ENCODE measurements at places on chromosomes 16 and 17. TPM values are rescaled to one million over a fixed set of nuclear protein-coding genes. Genes with fewer than 3 reads are reported as not detected.

- H3K27ac ChIP-seq: no peak overlapping the region
- no peak overlapping the region for H3K4me3 ChIP-seq
- no peak for DNase-seq
- H3K36me3 ChIP-seq: no peaks in the 10 kb centered on the region
- H3K4me1 ChIP-seq: no peaks in the 10 kb centered on the region
These were observed 313.3 kb upstream of the HSBP1 start for GRCh38 chr16:83494459-83494858.

DNA sequence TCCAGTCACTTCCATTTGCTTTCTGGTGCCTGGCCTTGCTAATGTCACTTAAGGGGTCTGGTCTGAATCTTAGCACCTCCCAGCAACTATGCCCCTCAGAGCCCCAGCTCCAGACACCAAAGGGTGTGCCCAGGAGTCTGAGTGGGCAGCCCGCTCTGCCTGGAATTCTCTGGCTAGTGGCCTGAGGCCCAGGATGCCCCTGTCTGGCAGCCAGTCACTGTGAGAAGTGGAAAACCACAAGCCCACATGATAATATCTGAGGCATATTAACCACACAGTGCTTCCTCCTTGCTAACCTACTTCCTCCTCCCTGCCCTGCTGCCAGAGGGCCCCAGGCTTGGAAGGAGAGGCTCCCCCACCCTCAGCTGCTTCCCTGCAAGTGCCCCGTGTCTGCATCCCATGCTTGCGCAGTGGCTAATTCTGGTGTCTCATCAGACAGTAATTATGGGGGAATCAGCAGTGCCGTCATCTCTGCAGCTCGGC lies 14.0 kb downstream of the SRCIN1 start:
- no peak overlapping the region for H3K4me3 ChIP-seq
- H3K27ac ChIP-seq: no peak overlapping the region
- peaks cover 4% of the 10 kb centered on the region for H3K4me1 ChIP-seq
- no peaks in the 10 kb centered on the region for H3K36me3 ChIP-seq

DNA sequence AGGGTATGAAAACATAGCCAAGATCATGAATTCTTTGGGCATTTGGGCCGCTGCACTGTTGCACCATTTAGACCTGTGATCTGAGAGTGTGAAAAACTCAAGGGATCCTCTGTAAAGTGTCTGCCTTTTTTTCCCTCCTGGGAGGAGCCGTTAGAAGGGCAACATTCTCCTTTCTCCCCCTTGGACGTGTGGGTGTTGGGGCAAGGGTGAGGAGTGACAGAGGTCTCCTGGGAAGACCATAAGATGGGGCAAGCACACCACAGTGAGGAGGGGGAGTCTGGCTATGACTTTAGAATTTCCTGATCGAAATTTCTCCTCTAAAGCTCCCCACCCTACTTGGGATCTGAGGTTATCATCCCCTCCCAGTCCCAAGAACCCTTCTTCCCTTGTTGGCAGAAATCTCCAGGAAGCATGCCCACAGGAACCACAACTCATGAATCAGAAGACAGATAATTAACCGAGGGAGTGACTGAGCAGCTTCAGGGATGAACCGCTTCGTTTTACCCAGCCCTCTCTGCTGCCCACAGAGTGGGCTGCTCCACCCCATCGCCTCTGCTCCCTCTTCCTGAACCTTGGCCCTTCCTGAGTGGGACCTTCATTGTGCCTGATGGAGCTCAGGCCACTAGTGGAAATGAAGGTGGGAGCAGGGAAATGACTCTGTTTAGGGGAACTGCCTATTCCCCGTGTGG lies 4.2 kb downstream of the ITGB3 start:
- peaks cover 64% of the 10 kb centered on the region for H3K27me3 ChIP-seq
- H3K27ac ChIP-seq: no peak overlapping the region
- DNase-seq: no peak
- H3K4me3 ChIP-seq: no peak overlapping the region
- no peaks in the 10 kb centered on the region for H3K36me3 ChIP-seq
- H3K4me1 ChIP-seq: peaks cover 8% of the 10 kb centered on the region

- no peaks in the 10 kb centered on the region for H3K27me3 ChIP-seq
- no peaks in the 10 kb centered on the region for H3K36me3 ChIP-seq
- DNase-seq: no peak
- peaks cover 19% of the 10 kb centered on the region for H3K4me1 ChIP-seq
These were observed 270.7 kb downstream of the NTN1 start for GRCh38 chr17:9291912-9292560.

Gene SLX1B
- 43.0 TPM for total RNA-seq

Gene ANKRD40
- 38.8 TPM for total RNA-seq

- H3K27me3 ChIP-seq: no peaks in the 10 kb centered on the region
- H3K27ac ChIP-seq: no peak overlapping the region
- H3K36me3 ChIP-seq: peaks cover 12% of the 10 kb centered on the region
- no peak for DNase-seq
These were observed 87.9 kb downstream of the CCDC182 start for GRCh38 chr17:57657211-57657610.

Gene LRRC37A3
- total RNA-seq: 34.7 TPM

Gene SLC16A13
- 10.4 TPM for total RNA-seq

Gene MYOCD
- 13.0 TPM for total RNA-seq

- no peaks in the 10 kb centered on the region for H3K27me3 ChIP-seq
- no peak overlapping the region for H3K4me3 ChIP-seq
- peak overlapping the region; percentile 97 for H3K27ac ChIP-seq
These were observed 21.9 kb downstream of the STAT5A start for GRCh38 chr17:42309986-42310786.

- H3K4me1 ChIP-seq: peaks cover 13% of the 10 kb centered on the region
- H3K27ac ChIP-seq: peak overlapping the region; percentile 36
- H3K27me3 ChIP-seq: no peaks in the 10 kb centered on the region
- H3K4me3 ChIP-seq: no peak overlapping the region
- DNase-seq: no peak
These were observed 10.9 kb downstream of the MMP2 start for GRCh38 chr16:55489956-55490265.

DNA sequence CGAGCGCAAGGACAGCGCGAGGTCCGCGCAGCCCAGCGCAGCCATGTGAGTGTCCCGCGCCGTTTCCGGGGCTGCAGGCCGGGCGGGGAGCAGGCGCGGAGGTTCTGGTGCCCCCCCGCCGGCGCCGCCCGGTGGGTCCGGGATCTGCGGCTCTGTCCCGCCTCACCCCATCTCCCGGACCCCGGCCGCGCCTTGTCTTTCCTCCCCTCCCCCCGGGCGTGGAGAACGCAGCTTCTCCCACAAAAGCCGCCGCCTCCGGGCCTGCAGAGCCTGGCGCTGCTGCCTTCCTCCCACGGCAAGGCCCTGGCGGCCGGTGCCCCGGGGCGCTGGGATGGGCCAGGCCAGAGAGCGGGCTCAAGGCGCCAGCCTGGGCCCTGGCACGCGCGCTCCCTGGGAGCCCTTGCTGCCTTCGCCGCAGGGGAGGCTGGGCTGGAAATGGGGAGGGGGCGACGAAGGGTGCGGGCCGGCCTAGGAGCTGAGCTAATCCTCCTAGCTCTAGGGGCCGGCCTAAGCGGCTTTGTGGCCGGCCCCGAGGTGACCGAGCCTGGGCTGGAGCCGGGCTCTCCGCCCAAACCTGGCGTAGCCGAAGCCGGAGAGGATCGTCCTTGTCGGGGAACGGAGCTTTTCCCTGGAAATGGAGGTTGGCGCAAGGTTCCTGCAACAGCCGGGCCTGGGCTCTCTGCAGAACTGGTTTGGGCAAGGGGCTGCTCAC lies 397 bp downstream of the RIPOR1 start:
- peak overlapping the region; percentile 74 for H3K27ac ChIP-seq
- H3K4me3 ChIP-seq: peak overlapping the region; percentile 85
- no peaks in the 10 kb centered on the region for H3K27me3 ChIP-seq
- peak; percentile 43 for DNase-seq
- H3K36me3 ChIP-seq: peaks cover 3% of the 10 kb centered on the region
- peaks cover 30% of the 10 kb centered on the region for H3K4me1 ChIP-seq
